GM18507 (cell line): ENCODE measurements at places on chromosomes 11 and 22.

DNA sequence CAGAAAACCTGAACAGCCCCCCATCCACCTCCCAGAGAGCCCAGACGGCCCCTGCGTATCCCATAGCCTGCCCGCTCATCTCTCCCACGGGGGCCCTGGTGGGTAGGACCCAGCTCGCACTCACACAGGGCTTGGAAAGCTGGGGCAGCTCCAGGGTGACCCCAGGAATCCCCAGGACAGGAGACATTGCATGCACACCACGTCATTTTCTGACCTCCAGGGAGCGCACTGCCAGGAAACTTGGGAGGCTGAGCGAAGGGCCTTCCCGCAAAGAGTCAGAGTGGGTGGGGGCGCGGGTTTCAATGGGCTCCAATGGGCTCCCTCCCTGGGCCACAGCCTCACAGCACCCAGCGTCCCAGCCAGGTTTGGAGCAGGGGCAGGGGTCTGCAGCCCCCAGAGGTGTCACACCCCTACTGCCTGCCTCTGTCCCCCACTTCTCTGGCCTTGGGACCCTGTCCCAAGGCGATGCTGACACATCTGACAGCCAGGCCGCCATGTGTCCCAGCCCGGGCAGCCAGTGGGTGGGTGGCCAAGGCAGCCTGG lies 8.2 kb upstream of the SYT8 start:
- no peak for DNase-seq

GRCh38 chr11:107563702-107564101 lies 1.8 kb downstream of the ALKBH8 start:
- DNase-seq = no peak

- no peak for DNase-seq
These were observed 942.3 kb downstream of the BRD1 start for GRCh38 chr22:48885271-48885918.

DNA sequence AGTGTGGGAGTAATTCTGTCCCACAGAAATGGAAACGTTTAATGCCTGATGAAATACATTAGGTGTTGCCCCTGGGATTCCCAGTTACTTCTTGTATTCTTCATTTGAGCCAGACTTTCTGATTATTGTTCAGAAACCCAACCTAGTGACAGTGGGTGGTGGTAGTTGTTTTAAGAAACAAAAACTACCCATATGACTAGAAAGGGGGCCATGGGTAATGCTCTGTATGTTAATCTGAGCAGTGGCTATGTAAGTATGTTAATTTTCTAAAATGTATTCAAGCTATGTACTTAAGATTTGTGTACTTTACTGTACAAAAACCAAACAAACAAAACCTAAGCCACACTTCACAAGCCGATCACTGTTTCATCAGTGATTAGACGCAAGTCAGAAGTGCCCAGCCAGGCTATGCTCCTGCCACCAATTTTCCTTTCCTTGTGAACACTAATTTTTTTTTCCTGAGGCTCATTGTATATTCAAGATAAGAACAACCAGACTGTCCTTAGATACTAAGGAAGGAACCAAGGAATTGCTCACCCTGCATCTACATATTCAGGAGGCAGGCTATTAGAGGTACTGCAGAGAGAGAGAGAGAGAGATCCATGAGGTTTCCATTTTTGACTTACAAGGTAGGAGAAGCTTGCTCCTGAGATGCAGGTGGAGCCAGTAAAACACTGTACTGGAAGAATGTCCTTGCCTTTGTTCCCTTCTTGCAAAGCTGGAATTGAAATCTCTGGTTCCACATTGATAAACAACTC lies 122.7 kb downstream of the DBX1 start:
- DNase-seq = no peak

- DNase-seq = no peak
These were observed 473.8 kb upstream of the API5 start for GRCh38 chr11:42837994-42838393.

DNA sequence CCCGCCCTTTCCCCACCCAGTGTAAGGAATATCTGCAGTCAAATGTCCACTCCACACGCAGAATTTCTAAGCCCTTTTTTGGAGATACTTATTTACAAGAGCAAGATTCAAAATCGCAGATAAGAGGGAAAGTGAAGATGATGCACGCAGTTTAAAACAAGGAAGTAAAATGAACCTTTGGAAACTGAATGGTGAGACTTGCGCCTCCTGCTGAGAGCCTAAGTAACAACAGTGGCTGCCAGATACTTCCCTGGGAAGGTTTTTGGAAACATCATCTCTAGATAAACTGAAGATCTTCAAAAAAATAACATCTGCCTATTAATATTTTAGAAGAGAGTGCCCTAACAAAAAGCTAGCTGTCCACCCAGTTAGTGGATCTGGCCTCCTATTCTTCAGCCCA lies 963.1 kb upstream of the FAT3 start:
- DNase-seq = no peak

DNA sequence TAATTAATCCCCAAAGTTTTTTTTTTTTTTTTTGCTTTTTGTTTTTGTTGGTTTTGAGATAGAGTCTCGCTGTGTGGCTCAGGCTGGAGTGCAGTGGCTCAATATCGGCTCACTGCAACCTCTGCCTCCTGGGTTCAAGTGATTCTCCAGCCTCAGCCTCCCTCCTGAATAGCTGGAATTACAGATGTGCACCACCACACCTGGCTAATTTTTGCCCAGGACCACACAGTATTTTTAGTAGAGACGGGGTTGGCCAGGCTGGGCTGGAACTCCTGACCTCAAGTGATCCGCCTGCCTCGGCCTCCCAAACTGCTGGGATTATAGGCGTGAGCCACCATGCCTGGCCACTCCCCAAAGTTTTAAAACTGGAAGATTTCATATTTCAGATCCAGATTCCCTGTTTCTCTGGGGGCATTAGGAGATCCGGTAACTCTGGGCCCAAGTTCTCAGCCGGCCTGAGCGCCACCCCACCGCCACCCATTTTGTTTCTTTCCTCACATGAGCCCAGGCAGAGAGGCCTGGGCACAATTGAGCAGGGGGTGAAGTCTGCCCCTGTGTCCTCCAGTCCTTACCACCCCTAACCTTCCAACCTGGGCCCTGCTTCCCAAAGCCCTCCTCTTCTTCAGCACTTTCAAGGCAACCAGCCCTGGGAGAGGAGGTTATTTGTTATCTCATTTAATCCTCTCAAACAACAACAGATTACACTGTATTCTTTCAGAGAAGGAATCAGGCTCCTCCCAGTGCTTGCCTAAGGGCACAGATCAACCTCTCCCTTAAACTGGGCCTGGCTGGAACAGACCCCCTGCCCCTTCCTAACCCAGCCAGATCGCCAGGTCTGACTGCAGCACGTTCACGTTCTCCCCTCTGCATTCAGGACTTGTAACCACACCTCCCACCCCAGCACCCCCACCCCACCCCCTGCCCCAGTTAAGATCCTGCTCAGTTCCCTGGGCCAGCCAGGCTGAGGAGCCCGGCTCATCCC lies 1.9 kb upstream of the CSNK1E start:
- no peak for DNase-seq

DNA sequence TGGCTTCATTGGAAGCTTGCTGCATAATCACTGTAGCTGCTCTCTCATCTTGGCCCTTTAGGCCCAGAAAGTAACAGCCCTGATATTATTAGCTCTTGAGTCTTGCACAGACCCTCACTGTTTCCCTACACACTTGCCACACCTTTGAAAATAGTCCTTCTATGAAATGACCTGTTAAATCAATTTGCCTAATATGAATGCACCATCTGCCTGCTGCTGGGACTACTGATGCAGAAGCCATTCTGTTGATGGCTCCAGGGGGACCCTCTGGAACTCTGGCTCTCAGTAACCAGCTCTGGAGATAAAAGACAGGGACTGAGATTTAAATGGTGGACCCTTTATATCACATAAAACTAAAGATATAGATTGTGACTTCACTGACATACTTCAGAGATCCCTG lies 14.7 kb upstream of the AMPD3 start:
- DNase-seq = no peak

DNA sequence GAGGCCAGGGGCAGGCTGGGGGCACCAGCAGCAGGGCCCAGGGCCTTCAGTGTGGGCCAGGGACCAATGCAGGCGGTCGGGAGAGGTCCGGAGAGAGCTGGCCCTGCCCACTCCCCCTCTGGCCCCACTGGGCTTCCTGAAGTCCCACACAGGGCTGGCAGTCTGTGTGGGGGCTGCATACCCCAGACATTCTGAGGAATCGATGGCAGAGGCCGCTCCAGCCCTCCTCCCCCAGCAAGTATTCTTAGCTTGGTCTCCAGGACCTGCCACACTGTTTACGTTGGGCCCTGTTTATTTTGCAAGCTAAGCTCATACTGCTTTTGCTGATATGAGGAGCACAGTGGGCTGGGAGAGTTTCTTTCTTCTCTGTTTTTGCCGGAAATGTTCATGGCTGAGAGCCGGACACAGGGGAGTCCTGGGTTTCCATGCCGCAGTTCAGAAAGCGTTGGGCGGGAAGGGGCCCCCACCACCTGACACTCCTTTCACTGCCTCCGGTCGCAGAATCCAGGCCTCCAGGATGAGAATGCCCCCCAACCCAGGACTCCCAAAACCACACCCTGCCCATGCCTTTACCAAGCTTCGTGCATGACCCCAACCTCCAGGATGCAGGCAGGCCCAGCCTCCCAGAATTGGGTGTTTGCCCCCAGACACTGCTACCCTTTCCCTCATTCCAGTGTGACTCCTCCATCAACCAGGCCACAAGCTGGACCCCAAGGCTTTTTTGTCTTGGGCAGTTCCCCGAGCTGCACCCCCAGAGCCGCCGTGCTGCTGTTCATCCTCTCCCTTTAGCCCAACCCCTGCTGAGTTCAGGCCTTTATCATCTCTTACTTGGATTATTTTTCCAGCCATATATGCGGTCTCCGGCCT lies 81.8 kb upstream of the KCNQ1OT1 start:
- no peak for DNase-seq

DNA sequence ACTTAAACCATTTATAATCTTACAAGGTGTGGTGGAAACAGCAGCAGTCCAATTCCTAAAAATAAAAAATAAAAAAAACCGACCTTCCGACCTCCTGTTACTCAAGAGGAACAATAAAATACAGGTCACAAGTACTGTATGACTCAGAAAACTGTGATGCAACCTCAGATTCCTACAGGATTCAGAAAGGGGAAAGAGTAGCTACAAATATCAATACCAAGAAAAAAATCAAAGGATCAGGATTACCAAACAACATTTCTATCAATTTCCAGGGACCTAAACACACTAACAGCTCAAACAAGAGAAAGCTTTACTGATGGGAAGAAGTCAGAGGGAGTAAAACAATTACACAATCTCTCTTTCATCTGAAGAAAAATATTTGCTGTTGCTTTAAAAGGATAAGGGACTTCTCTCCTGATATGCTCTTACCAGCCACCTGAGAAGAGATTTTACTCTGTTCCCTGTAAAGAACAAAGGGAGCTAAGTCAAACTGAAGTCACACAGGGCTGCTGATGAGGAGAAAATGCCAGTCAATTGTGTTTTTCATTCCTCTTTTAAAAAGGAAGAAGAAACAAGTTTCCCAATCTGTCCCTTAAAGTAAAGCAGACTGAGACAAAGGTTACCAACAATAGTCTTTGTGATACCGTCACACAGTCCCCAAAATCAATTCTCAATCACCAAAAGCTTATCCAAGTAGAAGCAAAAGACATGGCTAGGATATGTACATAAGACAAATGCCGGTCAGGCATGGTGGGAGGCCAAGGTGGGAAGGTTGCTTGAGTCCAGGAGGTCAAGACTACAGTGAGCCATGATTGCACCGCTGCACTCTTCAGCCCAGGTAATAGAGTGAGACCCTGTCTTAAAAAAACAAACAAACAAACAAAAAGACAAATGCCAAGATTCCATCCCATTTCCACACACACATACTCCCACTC lies 39.3 kb downstream of the AMBRA1 start:
- DNase-seq = no peak

DNA sequence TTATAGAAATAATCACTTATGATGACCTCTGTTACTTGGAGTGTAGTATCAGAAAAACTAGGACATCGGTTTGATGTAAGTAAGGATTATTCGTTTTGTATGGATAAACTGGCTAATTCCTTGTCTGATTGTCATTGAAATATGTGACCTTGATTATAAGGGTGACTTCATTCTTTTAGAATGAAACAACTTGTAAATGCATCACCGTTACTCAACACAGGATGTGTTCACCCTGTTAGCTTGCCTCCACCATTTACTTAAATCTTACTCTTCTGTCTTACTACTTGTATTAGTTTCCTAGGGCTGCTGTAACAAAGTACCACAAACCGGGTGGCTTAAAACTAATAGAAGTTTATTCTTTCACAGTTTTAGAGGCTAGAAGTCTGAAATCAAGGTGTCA lies 7.9 kb downstream of the SFI1 start:
- no peak for DNase-seq

DNA sequence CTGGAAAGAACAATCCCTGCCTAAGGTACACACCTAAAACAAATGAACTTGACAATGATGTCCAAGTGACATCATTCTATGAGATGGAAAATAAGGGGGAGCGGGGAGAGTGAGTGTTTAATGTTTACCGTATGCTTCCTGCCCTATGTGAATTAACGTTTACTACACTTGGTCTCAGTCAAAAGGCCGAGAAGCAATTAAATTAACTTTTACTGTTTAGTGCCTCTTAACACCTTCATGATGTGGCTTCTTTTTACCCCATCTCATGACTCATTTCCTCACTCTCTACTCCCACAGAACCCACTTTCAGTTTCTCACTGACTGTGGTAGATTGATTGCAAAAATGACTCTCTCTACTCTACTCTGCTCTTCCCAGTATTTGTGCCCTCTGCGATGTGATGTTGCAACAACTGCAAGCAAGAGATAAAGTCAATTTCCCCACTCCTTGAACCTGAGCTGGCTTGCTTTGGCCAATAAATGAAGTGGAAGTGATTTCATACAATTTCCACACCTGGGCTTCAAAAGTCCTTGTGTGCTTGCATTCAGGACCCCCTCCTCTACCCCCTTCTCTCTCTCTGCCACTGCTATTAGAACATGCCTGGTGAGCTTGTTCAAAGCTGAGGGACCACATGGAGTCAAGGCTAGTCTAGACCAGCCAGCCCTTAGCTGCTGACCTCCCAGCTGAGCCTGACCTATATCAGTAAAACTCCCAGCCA lies 11.6 kb upstream of the ALKBH3 start:
- DNase-seq = peak; percentile 72

- DNase-seq = no peak
These were observed 30.4 kb downstream of the DUSP8 start for GRCh38 chr11:1541474-1542204.

DNA sequence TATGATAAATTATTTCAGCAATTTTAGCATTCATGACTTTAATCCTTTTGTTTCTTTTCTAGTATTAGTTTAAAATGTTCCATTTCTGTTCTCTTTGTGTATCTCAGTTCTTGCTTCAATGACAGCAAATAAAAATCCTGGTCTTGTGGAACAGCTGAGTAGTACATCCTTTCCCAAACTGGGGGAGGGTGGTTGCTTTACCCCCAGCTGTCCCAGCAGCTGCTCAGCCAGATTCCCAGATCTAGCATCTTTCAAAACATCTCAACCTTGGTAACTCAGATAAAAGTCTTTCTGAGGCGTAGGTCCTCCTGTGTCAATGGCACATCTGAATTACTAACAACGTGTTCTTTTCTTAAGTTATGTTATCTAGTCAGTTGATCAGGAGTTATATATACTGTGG lies 72.2 kb upstream of the GRK2 start:
- no peak for DNase-seq
